Endothelial cell of umbilical vein (primary cell): ENCODE measurements at places on chromosomes 3 and 15. TPM values are rescaled to one million over a fixed set of nuclear protein-coding genes. Genes with fewer than 3 reads are reported as not detected.

The SPTBN5 gene
- total RNA-seq: 19.0 and 19.2 TPM in 2 replicates

The KIF15 gene
- 20.9 and 21.6 TPM in 2 replicates for total RNA-seq

The AP3S2 gene
- 20.4 and 31.1 TPM in 2 replicates for total RNA-seq

The RHOV gene
- 0.18 and 0.20 TPM in 2 replicates for total RNA-seq

The MYO5C gene
- total RNA-seq: 18.4 and 19.4 TPM in 2 replicates

The TMEM266 gene
- total RNA-seq: not detected in 2 replicates

The IL12A gene
- total RNA-seq: 1.5 and 1.7 TPM in 2 replicates

The OSTN gene
- total RNA-seq: not detected in 2 replicates

The CRTAP gene
- total RNA-seq: 198 and 204 TPM in 2 replicates

The GNL3 gene
- total RNA-seq: 109 and 111 TPM in 2 replicates

The DPH3 gene
- 28.7 and 29.6 TPM in 2 replicates for total RNA-seq

The ARGFX gene
- total RNA-seq: not detected in 2 replicates

The GOLGA8B gene
- 36.0 and 45.0 TPM in 2 replicates for total RNA-seq

The GOLGA8T gene
- not detected in 2 replicates for total RNA-seq

The CCDC32 gene
- 22.9 and 28.8 TPM in 2 replicates for total RNA-seq

The CCK gene
- not detected in 2 replicates for total RNA-seq

The ZNF80 gene
- not detected in 2 replicates for total RNA-seq

The SYNPR gene
- total RNA-seq: not detected in 2 replicates

The VPS39 gene
- total RNA-seq: 50.2 and 56.7 TPM in 2 replicates

The CCPG1 gene
- 58.5 and 59.5 TPM in 2 replicates for total RNA-seq

The CYP8B1 gene
- total RNA-seq: not detected in 2 replicates

The CCRL2 gene
- total RNA-seq: 3.9 and 6.4 TPM in 2 replicates

The TKT gene
- 510 and 586 TPM in 2 replicates for total RNA-seq

The GABRG3 gene
- total RNA-seq: not detected in 2 replicates

The PP2D1 gene
- total RNA-seq: not detected in 2 replicates

The LTF gene
- not detected in 2 replicates for total RNA-seq

The COL8A1 gene
- 217 and 358 TPM in 2 replicates for total RNA-seq

The HEXA gene
- total RNA-seq: 100 and 108 TPM in 2 replicates

The CHRNA5 gene
- 12.7 and 15.6 TPM in 2 replicates for total RNA-seq

The PDCD6IP gene
- 265 and 268 TPM in 2 replicates for total RNA-seq

The CHRNA7 gene
- total RNA-seq: 2.6 and 2.7 TPM in 2 replicates

The GOLGA6D gene
- not detected in 2 replicates for total RNA-seq
